ENCODE measurements at places on chromosomes 6 and 20.

GRCh38 chr6:13395272-13396237, 67.2 kb upstream of the TBC1D7 start:
- DNase-seq = peak; percentile 38

- no peak for DNase-seq
Measured at GRCh38 chr6:151372164-151372563, 19.2 kb downstream of the ZBTB2 start.

- DNase-seq = no peak
Measured at GRCh38 chr20:25079171-25079570, 2.8 kb downstream of the VSX1 start.

GRCh38 chr20:1165521-1165920, 19.3 kb downstream of the TMEM74B start:
- no peak for DNase-seq

- no peak for DNase-seq
Measured at GRCh38 chr6:167137881-167138280, 15.0 kb downstream of the CCR6 start.

GRCh38 chr6:134368670-134369069, 50.8 kb upstream of the SGK1 start:
- no peak for DNase-seq
